Activated CD4-positive, alpha-beta T cell treated with anti-CD3 and anti-CD28 coated beads, Interleukin-2, Interleukin-6, amounts not matched to agents 100 ng/mL and 50 ng/mL, durations not matched to agents 16 hours and 8 hours (primary cell): ENCODE measurements at places on chromosomes 13 and 19.

- no peak for DNase-seq
Measured at GRCh38 chr19:16235811-16236652, 38.3 kb downstream of the AP1M1 start.

GRCh38 chr19:19487950-19488874, 27.1 kb downstream of the TSSK6 start:
- no peak for DNase-seq

DNA sequence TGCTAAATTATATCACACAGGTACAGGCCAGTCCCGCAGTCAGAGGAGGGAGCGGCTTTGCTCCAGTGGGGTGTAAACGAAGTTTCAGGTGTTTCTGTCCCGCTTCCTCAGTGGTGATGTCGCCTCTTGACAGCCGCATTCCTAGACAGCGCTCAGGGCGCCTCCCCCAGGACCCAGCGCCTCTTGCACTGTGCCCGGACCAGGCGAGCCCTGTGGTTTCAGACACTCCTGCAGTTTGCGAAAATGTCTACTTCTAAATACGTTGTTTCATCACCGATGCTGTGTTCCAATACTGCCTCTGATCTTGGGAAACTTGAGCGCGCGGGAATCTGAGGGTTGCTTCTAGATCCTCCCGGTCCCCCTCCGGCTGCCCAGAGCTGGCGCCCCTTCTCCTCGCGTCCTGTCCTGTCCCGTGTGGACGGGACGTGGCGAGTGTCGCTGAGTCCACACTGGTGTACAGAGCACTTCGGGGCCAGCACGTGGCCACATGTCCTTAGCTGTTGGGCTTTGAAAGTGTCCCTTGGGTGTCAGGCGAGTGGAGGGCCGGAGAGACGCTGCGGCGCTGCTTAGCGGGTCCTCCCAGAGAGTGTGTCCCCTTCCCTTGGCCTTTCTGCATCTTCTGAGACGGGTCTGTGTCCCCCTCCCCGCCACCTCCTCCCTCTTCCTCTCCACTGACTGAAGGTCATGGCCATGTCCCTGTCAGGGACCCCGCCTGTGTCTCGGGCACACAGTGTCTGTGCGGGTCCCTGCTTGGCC, 14.6 kb upstream of the RPS15 start:
- no peak for DNase-seq

DNA sequence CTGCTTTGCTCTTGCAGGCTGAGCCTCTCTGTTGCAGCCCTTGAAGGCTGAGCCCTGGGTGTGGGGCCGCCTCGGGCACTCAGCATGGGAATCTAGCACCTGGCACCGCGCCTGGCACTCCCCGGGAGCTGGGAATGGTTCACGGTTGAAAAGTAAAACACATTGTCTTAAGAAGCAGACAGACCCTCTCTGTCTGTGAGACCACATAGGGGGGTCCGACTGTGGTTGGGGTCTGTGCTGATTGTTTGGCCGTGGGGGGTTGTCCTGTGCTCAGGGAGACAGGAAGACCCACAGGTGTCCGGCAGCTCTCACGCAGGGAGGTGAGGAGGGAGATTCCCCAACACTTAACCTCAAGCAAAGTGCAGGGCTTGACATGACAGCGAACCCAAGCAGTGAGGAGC, 64.8 kb downstream of the SOX1 start:
- DNase-seq = no peak
